ENCODE measurements at places on chromosomes 3 and 15.

DNA sequence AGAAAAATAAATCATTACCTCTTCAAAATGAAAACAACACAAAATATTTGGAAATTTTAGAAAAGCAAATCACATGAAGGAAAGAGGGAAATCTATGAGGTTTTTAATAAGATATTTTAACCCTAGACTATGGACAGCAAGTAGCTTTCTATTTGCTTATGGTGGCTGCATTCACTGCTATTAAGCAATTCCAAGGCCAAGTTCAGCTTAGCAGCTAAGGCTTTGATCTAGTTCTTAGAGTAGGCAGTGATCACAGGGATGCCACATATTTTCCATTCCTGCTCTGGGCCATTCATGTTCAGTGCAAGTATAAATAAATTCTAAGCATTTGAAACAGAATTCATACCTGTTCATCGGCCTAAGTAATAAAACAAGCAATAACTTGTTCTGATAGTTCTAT is 235.3 kb downstream of the CDIN1 start:
- no peak for DNase-seq

- DNase-seq: no peak
These were observed 422.7 kb upstream of the CFAP20DC start for GRCh38 chr3:59472541-59472940.

GRCh38 chr15:82805994-82806406 is at the start of gene FSD2:
Gene FSD2, minus strand, starts transcription at chr15:82806069. Its CDS starts 18,679 bp downstream, at chr15:82787390.
- DNase-seq: no peak

DNA sequence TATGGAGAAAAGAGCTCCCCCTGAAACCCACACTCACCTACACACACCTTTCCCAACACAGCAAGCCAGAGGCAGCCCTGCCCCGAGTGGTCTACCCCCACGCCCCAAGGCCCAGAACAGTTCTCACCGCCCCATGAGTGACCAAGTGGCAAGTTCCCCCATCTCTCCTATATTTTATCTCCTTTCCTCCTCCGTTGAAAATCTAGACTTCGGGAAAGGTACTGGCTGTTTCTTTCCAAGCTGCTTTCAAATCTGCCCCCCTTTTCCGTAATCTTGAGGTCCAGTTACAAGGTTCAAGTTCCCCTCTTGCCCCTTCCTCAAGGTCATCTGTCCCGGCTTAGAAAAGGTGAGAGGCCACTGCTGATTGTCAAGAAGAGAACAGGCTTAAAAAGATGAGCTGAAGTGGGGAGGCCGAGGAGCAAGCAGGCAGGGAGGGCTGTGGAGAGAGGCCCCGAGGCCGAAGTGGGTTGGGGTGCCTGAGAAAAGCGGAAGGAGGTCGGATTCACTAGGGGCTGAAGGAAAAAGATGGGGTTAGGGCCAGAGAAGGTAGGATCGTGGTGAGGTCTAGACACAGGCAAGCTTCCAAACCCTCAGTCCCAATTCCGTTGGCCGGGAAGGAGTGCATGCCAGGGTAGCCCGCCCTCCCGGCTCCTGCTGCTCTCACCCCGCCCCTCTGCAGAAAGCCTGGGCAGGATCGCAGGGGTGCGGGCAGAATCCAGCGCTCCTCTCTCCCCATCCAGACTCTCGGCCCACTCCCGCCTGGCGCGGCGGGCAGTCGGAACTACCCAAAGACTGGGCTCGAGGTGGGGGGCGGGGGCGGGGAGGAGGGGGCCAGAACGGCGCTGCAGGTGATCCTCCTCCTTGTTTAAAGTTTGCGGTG is 1.7 kb downstream of the SEMA5B start:
- no peak for DNase-seq

GRCh38 chr3:31157047-31157694 is 262.7 kb upstream of the GADL1 start:
- no peak for DNase-seq

DNA sequence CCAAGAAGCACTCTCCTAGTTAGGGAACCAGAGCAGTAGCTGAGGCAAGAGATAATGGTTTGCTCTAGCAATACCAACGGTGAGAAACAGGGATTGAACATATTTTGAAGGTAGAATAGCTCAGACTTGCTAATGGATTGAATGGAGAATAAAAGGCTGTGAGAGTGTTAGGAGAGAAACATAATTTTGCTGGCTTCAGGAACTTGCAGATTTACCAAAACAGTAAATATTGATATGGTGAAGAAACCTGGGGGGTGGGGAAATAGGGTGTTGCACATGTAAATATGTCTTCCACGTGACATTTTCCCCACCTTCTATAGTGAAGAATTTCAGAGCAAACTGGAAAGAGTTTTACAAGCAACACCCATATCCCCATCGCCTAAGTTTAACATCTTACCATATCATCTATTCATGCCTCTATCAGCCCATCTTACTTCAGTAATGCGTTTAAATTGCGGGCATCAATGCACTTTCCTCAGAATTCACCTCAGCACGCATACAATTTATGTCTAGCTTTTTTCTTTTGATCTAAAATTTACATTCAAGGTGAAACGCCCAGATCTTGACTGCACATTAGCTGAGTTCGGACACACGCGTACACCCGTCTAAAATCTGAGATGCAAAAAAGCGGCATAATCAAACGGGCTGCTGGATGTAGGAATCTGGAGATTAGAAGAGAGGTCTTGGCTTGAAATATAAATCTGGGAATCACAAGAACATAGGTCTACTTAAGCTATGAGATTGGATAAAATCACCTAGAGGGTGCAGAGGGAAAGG is 891 bp upstream of the NR1D2 start:
- DNase-seq: no peak

DNA sequence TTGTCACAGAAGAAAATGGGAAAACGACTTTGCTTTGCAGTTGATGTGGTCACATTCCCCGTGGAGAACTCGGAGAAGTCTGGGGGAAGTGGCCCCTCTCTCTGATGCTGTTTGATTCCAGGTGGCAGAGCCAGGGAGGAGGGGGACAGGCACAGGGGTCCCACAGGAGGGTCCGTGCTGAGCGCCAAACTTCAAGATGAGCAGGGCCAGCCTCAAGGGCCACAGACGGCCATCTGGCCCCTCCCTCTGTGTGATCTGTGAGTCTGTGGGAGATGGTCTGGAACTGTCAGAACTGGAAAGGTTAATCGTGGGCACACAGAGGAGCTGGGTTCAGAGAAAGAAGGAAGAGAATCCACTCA is 23.1 kb upstream of the CORO2B start:
- DNase-seq: no peak

DNA sequence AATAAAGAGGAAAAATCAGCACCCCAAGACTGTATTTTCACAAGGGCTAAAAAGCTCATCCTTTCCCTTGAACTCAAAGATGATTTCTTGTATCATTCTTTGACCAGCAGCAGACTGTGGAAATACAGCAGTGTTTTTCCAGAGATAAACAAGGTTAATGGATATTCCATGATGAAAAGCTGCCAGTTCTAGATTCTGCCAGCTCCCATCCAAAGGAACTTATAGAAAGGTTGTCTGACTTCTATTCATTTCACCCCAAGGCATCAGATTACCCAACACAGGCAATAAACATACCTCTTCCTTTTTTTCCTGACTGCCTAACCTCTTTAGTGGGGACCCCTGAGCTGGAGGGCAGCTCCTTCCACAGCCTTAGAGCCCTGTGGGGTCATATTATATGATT is 375.8 kb upstream of the THBS1 start:
- DNase-seq: no peak

DNA sequence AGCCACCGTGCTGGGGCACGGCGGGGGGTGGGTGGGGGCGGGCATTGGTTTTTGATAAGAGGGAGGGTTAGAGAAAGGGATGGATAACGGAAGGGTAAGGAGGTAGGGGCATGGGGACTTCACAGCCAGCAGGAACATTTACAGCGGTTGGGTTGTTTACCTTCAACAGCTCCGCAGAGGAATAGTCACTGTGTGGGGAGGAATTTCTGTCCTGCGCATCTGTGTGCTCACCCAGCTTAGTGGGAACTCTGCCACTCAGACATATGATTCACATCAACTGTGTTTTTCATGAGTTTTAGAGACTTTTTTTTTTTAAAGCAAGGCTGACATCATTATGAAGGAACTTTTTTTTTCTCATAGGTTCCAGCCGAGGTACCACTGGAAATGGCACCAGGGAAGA is 19.6 kb downstream of the CHRD start:
- DNase-seq: no peak

Data from NCI-H1417 treated with DMSO at 0.1 percent for 48 hours (cell line).